ENCODE measurements at places on chromosomes 12 and 14.
A peak's percentile ranks its signal among the peaks of the same experiment; 100 is the strongest.

GRCh38 chr12:98453070-98453469 lies 62.3 kb upstream of the TMPO start:
- no peak for DNase-seq

- no peak for DNase-seq
Measured at GRCh38 chr12:5512601-5512970, 80.7 kb downstream of the NTF3 start.

DNA sequence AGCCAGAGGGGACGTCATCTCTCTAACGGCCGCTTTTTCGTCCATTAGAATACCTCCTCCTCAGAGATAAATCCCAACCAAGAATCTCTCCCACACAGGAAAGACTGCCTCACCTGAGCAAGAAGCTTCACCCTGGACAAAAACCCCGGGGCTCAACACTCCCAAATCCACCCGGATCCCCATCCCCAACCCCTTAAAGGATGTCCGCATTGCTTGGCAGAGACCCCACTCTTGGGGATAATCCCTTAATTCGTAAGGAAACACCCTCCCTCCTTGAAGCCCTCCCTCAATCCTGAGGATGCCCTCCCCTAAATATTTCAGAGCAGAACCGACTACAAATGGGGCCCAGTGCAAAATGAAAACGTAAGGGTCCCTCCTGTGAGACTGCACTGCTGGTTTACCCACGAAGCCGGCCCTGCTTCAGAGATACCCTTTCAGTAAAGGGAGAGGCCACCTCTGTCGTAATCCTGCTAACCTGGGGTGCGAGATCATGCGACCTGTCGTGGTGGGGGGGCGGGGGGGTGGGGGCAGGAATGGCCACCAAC lies 655 bp upstream of the DYNLL1 start:
- no peak for DNase-seq

- no peak for DNase-seq
Measured at GRCh38 chr12:108375986-108376663, 37.0 kb upstream of the CMKLR1 start.

DNA sequence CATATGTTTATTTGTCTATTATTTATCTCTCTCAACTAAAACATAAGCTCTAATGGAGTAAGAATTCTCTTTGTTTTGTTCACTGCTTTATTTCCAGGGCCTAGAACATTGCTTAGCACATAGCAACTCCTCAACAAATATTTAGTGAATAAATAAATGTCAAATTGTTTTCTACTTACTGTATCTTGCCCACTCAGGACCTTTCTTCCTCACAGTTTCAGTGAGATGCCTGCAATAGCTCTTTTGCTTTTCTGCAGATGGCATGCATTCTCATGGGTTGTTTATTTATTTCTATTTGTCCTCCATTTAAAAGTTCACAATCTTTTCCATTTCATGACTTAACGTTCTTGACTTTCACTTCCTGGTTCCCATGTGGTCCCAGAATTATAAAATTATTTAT lies 94.9 kb upstream of the TTC7B start:
- DNase-seq: no peak

GRCh38 chr12:67456431-67456901 lies 187.3 kb downstream of the CAND1 start:
- peak; percentile 88 for DNase-seq

GRCh38 chr14:26598081-26598671 lies 343 bp upstream of the NOVA1 start:
- DNase-seq: no peak

GRCh38 chr14:62162998-62163589 lies 400.9 kb downstream of the SNAPC1 start:
- peak; percentile 7 for DNase-seq

DNA sequence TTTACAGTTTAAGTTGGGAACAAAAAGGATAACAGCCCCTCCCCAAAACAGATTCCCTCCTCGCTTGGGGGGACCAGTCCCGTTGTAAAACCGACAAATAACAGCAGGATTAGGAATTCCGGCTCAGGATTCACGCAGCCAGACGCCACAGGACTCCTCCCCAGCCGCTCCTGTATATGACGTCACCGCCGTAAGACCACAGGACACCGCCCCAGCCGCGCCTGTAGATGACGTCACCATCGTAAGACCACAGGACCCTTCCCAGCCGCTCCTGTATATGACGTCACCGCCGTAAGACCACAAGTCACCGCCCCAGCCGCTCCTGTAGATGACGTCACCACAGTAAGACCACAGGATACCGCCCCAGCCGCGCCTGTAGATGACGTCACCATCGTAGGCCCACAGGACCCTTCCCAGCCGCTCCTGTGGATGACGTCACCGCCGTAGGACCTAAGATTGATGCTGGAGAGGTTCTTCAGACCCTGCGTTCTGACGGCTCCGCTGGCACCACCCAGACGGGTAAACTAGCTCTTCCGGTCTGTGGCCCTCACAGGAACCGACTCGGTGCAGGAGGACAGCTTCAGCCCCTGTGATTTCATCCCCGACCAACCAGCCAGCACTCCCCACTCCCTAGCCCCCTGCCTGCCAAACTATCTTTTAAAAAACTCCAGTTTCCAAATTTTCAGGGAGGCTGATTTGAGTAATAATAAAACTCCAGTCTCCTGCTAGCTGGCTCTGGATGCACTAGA lies 43.9 kb upstream of the FBRSL1 start:
- no peak for DNase-seq

DNA sequence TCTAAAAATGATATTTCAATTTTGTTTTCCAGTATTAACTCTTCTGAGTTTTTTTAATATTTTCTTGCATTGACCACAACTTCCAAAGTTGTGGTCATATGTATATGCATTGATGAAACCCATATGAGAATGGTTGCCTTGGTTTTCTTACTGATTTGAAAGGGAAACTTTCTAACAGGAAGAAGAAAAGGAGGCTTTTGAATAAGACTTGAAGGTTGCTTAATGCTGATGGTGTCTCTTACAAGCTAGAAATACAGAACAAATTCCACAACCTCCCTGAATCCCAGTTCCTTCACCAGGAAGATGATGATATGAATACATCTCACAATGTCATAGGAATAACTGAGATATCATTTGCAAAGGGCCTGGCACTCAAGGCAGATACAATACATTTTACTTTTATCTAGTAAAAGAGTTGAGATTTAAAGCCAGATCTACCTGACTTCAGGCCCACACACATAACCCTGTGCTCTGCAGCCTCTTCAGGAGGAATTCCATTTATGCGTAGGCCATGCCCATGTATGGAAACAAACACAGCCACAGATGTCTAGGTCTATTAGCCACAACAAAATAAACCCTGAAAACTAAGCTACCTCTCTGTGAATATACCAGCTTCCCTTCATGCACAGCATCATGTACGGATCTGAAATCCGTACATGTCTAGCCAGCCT lies 165.4 kb upstream of the PLEKHG7 start:
- DNase-seq: no peak

DNA sequence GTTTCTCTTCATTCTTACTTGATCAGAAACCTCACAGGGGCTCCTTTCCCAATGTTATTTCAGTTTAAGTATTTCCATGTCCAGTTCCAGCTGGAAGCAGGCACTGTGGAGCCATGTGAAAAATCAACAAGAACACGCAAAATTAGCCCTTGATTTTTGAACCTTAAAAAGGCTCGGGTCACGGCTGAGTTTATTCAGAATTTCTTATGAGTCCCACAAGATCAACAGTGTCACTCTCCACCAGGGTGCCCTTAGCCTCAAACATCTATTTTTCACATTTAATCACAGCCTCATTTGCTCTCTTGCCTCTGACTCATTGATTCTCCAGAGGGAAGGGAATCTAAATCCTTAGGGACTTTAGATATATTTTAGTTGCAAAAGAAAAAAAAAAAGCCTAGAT lies 157.7 kb upstream of the AVPR1A start:
- no peak for DNase-seq

DNA sequence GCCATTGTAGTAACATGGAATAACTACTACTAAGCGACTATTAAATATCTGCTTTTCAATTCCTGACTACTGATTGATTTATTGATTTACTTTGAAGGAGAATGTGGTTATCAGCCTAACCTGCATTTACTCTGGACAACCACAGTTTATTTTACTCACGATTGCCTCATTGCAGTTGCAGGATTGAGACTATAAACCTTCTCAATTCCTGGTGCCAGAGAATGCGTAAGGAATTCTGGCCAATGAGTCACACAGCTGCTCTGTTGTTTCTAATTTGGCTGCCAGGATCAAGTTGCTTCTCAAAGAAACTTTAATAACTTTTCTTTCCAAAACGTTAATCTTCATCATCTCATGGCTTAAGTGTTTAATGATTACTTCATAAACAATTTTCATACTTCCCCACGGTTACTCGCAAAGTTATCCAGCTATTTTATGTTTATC lies 13.1 kb upstream of the TMTC1 start:
- peak; percentile 31 for DNase-seq

GRCh38 chr12:41073633-41074472 lies 114.3 kb upstream of the PDZRN4 start:
- DNase-seq: no peak

GRCh38 chr12:14314801-14315200 lies 50.7 kb upstream of the ATF7IP start:
- DNase-seq: no peak

DNA sequence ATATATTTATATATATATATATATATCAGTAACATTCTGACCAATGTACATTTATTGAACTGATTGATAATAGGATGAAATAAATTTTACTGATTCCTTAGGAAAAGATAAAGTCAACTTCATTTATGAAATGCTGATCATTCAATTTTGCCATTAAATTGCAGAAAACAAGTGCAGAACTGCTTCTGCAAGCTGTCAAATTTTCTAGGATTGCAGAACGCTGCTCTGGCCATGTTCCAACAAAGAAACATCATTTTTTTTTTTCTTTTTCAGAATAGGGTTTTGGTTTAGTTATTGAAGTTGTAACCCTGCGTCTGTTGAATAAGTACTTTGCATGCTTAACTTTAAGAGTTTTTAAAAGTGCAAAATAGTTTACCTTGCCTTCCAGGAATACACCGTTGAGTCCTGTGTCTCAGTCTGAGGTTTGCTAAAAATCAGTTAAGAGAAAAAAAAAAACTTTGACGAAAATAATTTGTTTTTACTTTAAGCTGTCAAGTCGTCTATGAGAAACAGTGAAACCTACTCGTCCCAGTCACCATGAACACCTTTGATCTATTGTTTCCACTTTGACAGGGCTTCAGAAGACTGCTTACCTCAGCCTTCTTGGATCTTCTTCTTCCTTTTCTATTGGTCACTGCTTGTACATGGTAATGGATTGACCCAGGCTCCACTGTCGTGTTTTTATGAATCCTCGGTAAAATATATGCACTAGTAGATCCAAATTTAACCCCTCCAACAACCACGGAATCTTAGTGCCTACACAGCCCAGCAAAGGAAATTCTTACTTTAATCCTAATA lies at the start of gene KERA:
KERA (minus strand) TSS at position 657 of the 798 bp plus-strand sequence. CDS start 1,743 bp downstream, outside the sequence.
- no peak for DNase-seq

GRCh38 chr14:64221391-64222003 lies 72.7 kb downstream of the ESR2 start:
- DNase-seq: no peak

- no peak for DNase-seq
Measured at GRCh38 chr12:43028826-43029225, 439.3 kb upstream of the PRICKLE1 start.

GRCh38 chr12:131473741-131474709 lies 236.9 kb upstream of the SFSWAP start:
- no peak for DNase-seq

- DNase-seq: no peak
Measured at GRCh38 chr12:44389038-44389437, 487.1 kb downstream of the NELL2 start.

GRCh38 chr14:24058260-24058950 lies 6.6 kb downstream of the CARMIL3 start:
- peak; percentile 43 for DNase-seq

DNA sequence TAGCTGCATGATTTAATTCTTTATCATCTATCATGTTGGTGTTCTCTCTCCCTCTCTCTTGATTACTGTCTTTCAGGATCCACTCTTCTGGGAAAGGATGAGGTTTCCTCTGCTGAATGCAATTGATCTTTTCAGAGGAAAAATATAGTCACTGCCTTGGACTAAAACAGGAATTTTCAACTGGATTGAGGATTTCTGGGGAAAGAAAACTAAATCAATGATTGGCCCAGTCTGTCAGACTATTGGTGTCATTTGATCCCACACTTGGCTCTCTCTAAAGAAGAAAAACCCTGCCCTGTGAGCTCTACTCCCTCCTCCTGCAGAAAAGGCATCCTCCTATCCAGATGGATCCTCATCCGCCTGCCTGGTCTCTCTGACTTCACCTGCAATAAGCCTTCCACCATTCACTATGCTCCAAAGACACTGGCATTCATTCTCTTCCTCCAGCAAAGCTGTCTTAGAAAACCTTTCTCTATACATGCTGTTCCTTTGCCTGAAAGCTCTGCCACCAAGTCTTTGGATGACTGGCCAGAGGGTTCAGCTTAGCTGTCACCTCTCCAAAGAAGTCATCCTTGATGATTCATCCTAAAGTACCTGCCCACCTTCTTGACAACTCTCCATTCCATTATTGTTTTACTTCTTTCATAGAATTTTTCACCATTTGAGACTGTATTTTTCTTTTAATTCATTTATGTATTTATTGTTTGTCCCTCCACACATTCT lies 127.7 kb upstream of the CAND1 start:
- no peak for DNase-seq

GRCh38 chr12:110436231-110436630 lies 13.9 kb downstream of the ARPC3 start:
- DNase-seq: no peak

GRCh38 chr14:92225731-92226130 lies 97.2 kb upstream of the SLC24A4 start:
- DNase-seq: no peak

GRCh38 chr12:130825771-130826150 lies 13.3 kb downstream of the STX2 start:
- DNase-seq: no peak

DNA sequence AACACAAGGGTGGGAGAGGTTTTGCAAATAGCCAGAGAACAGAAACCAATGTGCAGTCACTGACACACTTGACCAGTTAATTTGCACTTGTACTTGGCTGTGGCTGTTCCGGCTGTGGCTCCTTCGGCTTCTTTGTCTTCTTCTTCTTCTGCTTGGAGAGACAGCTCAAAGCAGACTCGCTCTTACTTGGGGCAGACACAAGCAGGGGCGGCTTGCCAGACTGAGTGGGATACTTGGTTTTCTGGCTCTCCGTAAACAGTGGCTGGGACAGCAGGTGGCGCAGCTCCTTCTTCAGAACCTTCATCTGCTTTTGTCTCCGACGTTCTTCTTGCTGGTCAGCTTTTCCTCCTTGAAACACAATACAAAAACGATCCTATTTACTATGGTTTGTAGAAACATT lies 25.0 kb downstream of the OTUB2 start:
- no peak for DNase-seq

GRCh38 chr12:113116875-113117274 lies 18.7 kb downstream of the RASAL1 start:
- no peak for DNase-seq

- no peak for DNase-seq
Measured at GRCh38 chr14:23601845-23602180, 23.2 kb upstream of the JPH4 start.

DNA sequence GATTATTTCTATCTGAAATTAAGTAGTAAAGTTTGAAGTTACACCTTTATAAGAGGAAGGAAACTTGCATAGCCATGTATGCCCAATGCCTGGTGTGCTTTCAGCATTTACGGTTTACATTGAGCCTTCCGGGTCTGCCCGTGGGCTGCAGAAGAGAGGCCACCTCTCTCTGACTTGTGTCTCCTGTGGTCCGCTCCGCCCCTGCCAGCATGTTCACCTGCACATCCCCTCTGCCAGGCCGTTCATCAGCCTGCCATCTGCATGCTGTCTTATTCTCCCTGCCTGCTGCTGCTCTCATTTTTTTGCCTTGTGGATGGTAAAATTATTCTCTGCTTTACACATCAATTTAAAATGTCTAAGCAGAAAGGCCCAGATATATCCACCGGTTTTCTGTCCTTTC lies 41.5 kb upstream of the DYNC1H1 start:
- DNase-seq: no peak

GRCh38 chr12:45666396-45666795 lies 63.1 kb upstream of the ARID2 start:
- no peak for DNase-seq
